HepG2 (cell line): ENCODE measurements at places on chromosomes 2 and 18. TPM values are rescaled to one million over a fixed set of nuclear protein-coding genes. Genes with fewer than 3 reads are reported as not detected.
A peak's percentile ranks its signal among the peaks of the same experiment; 100 is the strongest.

Gene KCNF1
- 0.09 and 0.15 TPM in 2 replicates for total RNA-seq

Gene FBXO15
- 0.09 TPM in 1 of 2 replicates, not detected in the other for total RNA-seq

Gene MAPRE2
- 34.5 and 59.9 TPM in 2 replicates for total RNA-seq

Gene PSMA8
- not detected in 2 replicates for total RNA-seq

Gene DLX2
- total RNA-seq, result 0.15 TPM in 1 of 2 replicates, not detected in the other

GRCh38 chr2:71852141-71852711 is 295.4 kb downstream of the CYP26B1 start:
- H3K4me1 ChIP-seq, result no peaks in the 10 kb centered on the region
- H3K4me3 ChIP-seq, result no peak overlapping the region
- H3K27me3 ChIP-seq, result peaks cover 45% of the 10 kb centered on the region; the same call in 2 of the 3 replicates
- DNase-seq, result no peak

DNA sequence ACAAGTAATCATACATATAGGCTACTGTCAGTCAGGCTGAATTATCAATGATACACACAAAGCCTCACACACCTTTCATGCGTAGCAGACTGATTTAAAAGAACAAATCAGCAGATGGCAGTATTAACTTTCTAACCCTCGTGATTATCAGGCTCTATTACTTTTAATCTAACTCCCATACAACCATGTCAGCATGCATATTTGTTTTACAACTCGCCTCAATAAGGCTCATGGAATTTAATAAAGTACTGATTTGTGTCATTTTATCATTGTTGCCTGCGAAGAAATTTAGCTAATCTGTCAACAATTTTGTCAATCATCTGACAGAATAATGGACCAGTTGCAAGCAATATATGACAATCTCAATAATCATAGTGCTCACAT is 82.8 kb downstream of the SLC25A12 start:
- peaks cover 24% of the 10 kb centered on the region for H3K4me1 ChIP-seq
- H3K36me3 ChIP-seq, result no peaks in the 10 kb centered on the region
- no peak overlapping the region for H3K4me3 ChIP-seq
- no peaks in the 10 kb centered on the region for H3K27me3 ChIP-seq
- peak; percentile 26 for DNase-seq
- H3K27ac ChIP-seq, result no peak overlapping the region

GRCh38 chr18:63828120-63828519 is 52.9 kb downstream of the SERPINB7 start:
- H3K4me3 ChIP-seq, result no peak overlapping the region
- no peaks in the 10 kb centered on the region for H3K36me3 ChIP-seq
- H3K4me1 ChIP-seq, result no peaks in the 10 kb centered on the region
- no peaks in the 10 kb centered on the region; the same call in 1 of the 2 replicates for H3K27me3 ChIP-seq
- no peak overlapping the region for H3K27ac ChIP-seq
- no peak for DNase-seq

DNA sequence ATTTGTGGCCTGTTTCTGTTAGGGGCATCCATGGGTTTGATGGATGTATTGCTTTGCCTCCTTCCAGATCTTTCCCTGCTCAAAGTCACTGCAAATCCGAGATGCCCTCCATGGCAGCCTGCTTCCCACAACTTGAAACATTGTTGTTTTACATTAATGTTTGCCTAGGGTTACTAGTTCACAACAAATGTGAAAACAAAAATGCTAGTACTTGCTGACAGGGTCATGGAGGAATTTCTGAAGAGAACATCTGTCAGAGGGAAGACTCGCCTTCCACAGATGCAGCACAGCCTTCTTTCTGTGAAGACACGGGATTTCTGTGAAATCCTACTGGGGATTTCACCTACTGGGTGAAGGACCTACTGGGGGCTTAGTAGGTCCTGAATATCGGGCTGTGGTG is 260.0 kb upstream of the FN1 start:
- peaks cover 68% of the 10 kb centered on the region for H3K4me1 ChIP-seq
- no peaks in the 10 kb centered on the region for H3K36me3 ChIP-seq
- H3K27me3 ChIP-seq, result no peaks in the 10 kb centered on the region
- no peak for DNase-seq
- no peak overlapping the region for H3K27ac ChIP-seq
- H3K4me3 ChIP-seq, result no peak overlapping the region

DNA sequence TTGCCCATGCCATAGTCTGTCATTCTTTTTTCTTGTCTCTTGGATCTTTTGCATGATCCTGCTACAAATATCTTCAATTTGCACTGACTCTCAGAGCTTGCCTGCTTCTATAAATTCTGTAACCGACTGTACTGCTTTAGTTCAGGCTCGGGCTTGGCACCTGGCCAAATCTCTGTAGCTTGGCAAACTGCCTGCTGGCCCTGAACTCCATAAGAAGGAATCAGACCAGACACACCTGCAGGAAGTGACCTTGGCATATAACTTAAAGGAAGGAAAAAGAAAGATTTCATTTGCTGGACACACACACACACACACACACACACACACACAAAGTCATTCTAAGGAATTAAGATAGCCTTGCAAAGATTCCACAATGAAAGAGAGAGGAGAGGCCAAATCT is 291.2 kb upstream of the DDX18 start:
- H3K27ac ChIP-seq, result no peak overlapping the region
- H3K4me3 ChIP-seq, result no peak overlapping the region
- DNase-seq, result no peak
- H3K27me3 ChIP-seq, result no peaks in the 10 kb centered on the region
- no peaks in the 10 kb centered on the region for H3K4me1 ChIP-seq
- no peaks in the 10 kb centered on the region for H3K36me3 ChIP-seq

GRCh38 chr2:222238072-222238471 is 60.7 kb downstream of the PAX3 start:
- no peak overlapping the region for H3K4me3 ChIP-seq
- H3K4me1 ChIP-seq, result peaks cover 9% of the 10 kb centered on the region; the same call in 1 of the 2 replicates

GRCh38 chr2:174125090-174125489 is 123.2 kb downstream of the OLA1 start:
- no peaks in the 10 kb centered on the region for H3K4me1 ChIP-seq
- H3K27me3 ChIP-seq, result no peaks in the 10 kb centered on the region
- no peak for DNase-seq

- peaks cover 88% of the 10 kb centered on the region for H3K27me3 ChIP-seq
- no peaks in the 10 kb centered on the region for H3K36me3 ChIP-seq
- no peak for DNase-seq
- no peak overlapping the region for H3K4me3 ChIP-seq
Observed at GRCh38 chr2:232485757-232486557, 1.7 kb downstream of the ECEL1 start.
